NCI-H69 (cell line): ENCODE measurements at places on chromosomes 2 and 18.
A peak's percentile ranks its signal among the peaks of the same experiment; 100 is the strongest.

DNA sequence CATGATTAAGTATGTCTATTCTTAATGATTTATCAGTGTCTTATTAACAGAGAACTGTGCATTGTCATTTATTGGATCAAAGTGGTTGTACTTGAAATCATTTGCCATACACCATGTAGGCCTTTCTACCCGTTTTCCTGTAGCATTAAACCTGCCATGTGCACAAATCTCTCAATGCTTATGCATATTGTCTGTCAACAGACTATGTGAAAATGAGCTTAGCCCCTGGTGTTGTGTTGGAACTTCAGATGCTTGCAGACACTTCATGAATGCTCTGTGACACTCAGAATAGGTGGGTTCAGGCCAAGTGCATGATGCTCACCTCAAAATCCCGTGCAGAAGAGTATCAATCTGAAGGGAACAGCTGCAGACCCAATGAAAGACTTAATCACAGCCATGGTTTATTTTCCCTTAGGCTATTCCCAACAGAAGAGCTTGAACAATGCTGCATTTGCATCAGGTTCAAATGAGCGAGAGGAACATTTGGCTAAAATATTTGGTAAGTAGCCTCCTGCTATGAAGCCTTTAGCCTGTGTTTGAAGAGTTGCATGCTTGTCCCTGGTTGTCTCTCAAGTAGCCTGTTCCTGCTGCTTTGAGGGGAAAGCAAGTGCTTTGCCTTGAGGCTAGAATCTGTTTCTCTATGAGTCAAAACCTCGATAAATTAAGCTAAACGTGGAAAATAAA lies 6.1 kb downstream of the C2orf92 start:
- peak; percentile 96 for DNase-seq

DNA sequence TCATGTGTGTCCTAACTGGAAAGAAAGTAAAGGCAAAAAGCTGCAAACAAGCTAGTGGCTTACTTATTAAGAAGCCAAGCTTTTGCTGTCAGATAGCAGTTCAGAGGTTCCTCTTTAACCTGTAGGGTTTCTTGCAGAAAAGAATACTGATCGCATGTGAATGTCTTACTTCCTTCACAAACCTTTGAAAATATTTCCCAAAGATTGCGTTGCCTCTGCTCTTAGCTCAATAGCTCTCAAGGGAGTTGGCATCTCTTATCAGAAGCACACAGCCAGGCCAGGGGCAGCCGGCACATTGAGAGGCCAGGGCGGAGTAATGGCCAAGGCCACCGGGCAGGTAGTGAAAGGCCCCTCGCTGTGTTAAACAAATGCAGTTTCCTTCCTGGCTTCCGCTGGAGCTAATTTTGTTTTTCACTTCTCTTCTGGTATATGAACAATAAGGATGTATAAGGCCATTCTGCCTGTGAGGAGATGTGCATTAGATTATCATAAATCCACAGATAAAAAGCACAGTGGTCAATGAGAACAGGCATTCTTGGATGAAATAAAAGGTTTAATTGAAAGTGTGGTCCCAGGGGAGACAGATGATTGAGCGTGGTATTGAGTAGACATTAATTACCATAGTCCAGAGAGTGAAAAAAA lies 542.4 kb upstream of the NRP2 start:
- peak; percentile 80 for DNase-seq

- DNase-seq = peak; percentile 20
Measured at GRCh38 chr2:96089356-96090195, 26.8 kb downstream of the ADRA2B start.

DNA sequence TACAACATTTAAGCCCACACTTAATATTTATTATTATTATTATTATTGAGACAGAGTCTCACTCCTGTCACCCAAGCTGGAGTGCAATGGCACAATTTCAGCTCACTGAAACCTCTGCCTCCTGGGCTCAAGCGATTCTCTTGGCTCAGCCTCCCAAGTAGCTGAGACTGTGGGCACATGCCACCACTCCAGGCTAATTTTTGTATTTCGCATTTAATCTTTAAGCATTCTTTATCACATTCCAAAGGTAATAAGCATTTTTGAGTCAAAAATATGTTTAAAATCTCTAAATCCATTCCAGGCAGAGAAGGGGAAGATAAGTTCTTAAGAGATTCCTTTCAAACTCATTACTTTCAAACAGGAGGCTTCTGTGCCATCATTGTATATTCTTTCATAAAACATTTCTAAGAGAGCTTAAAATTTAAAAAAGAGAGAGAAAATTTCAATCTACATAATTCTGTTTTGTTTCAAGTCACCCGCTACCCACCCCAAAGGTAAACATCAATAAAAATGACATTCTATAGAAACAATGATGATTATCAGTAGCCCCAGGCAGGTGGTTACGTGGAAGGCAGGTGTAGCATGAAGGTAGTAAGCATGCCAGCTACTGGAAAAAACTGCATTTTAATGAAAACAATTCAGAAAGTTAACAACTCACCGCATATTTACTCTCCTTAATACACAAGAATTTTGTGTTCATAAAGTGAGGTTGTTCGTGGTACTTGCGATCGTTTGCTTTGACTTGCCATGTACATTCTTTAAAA lies 84.4 kb upstream of the NARS1 start:
- peak; percentile 89 for DNase-seq

DNA sequence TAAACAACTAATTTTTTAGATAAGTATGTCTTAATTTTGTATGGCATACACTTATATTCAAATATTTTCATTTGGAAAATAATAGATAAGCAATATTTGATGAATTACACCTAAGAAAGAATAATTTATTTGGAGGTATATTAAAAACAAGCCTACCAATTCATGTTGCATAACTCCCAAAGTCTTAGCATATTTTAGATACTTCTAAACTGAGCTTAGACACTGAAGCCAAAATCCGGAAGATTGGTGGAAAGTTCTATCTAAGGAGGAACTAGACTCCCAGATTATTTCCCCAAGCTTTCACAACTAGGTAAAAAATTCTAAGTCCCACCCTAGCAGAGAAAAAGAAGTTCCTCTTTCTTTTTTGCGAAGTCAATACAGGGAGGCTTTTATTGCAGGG lies 221.0 kb upstream of the MMADHC start:
- DNase-seq = no peak

DNA sequence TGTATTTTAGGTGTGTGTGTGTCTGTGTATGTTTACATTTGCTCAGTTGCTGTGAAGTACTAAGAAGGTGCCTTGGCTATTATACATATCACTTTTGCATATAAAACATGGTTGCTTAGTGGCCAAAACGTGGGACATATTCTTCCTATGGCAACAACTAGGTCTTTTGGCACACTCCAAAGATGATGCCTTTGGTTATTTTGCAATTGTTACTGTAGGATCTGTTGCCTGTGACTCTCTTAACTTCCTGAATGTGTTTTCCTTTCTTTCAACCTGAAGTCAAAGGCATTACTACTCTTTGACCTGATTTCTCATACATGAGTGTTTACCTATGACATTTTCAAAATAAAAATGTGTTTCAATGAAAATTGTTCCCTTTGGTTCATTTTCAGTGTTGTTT lies 160.5 kb downstream of the UBE2E3 start:
- DNase-seq = peak; percentile 23

- no peak for DNase-seq
Measured at GRCh38 chr18:56851774-56852173, 200.6 kb downstream of the WDR7 start.

GRCh38 chr2:104378853-104379374 lies 475.0 kb upstream of the POU3F3 start:
- DNase-seq = peak; percentile 54

DNA sequence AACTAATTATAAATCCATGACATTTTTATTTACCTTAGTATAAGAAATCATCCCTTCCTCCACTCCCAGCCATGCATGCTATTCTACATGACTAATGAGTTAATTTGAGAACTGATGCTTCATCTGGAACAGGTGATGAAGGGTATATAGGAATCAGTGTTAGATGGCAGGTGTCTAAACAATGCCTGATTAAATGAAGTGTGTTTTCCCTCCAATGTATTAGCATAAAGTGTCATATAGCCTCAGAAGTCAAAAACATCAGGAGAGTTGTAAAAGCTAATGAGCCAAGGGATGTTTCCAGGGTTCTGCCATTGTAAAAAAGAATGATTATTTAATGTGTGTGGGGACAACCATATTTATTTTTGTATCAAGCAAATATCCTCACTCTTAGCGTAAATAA lies 913.8 kb downstream of the DCC start:
- DNase-seq = peak; percentile 96

GRCh38 chr2:143819190-143819735 lies 690.0 kb downstream of the ARHGAP15 start:
- no peak for DNase-seq

- no peak for DNase-seq
Measured at GRCh38 chr2:155692106-155692505, 640.4 kb downstream of the NR4A2 start.

DNA sequence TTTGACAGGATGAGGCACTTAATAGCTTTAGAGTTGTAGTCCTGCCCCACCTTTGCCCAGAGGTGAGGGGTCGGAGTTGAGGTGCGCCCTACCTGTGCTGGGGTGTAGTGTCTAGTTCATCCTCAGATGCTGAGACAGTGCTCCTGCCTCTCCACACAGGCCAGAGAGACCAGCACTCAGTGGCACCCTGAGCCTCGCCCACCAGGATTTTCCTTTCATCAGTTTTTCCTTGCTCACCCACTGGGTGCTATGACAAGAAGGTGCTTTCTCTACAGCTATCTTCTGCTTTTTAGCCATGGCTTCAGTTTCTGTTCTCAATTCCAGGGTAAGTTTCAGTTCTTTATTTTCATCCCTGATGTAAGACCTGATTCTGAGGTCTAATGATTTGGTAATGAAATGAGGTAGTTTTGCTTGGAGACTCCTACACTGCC lies 16.8 kb upstream of the TMEM131 start:
- DNase-seq = no peak

- peak; percentile 5 for DNase-seq
Measured at GRCh38 chr2:39368846-39369245, 68.2 kb downstream of the MAP4K3 start.

DNA sequence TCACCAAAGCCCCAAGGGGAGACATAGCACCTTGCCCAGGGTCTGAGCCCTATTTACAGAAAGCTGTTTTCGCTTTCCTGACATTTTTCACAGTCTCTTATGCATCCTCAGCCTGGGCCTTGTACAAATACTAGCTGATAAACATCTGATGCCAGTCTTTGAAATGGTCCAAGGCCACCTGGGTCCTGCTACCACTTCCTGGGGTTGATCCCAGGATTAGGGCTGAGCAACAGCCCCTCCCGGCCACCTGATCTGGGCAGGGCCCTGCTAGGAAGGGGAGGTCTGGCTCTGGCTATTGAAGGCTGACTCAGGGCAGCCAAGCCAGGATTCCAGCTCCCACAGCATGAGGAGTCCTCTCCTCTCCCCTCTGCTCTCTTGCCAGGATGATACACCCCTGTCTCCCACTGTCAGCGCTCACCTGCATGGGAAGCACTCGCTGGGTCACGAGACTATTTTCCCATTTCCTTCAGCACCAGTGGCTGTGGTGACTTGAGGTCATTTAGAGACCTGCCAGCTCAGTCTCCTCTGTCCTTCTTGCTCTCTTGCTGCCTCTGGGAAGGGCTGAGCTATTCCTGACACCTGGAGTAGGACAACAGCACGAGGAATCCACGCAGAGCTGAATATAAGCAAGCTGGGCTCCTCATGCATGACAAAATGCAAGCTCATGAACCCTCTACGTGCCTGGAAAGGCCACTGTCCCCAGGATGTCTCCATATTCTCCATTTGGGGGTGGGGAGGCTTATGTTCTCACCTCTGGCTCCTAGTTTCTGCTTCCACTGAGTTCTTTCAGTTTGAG lies 53.0 kb upstream of the LGALSL start:
- no peak for DNase-seq

DNA sequence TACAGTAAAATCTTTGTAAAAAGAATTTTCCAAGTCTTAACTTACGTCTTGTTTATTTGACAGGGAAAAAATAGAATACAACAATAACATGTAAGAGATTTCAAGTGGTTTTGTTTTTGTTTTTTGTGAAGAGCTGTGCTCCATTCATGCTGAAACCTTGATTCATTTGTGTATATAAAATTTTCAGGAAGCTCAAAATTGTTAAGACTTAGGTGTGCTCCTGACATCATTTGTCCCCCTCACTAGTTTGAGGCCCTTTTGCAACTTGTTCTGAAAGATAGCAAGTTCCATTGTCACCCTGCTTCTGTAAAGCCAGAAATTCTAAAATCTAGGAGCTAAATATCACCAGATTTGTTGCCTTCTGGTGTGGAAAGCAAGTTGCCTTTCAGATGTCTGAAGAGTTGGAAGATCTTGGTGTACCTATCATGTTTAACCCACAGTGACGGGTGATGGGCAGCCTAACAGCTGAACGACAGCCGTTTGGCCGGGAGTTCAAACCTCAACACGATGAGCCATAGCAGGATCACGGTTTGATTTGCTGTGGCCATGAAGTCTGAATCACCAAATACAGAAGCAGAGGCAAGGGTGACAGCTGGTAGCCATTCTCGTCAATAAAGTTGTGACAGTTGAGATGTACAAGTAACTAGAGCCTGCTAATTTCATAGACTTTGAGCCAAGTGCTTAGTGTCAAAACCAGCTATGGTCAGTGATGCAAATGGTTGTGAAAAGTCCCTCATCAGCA lies 205.5 kb upstream of the SP5 start:
- no peak for DNase-seq

DNA sequence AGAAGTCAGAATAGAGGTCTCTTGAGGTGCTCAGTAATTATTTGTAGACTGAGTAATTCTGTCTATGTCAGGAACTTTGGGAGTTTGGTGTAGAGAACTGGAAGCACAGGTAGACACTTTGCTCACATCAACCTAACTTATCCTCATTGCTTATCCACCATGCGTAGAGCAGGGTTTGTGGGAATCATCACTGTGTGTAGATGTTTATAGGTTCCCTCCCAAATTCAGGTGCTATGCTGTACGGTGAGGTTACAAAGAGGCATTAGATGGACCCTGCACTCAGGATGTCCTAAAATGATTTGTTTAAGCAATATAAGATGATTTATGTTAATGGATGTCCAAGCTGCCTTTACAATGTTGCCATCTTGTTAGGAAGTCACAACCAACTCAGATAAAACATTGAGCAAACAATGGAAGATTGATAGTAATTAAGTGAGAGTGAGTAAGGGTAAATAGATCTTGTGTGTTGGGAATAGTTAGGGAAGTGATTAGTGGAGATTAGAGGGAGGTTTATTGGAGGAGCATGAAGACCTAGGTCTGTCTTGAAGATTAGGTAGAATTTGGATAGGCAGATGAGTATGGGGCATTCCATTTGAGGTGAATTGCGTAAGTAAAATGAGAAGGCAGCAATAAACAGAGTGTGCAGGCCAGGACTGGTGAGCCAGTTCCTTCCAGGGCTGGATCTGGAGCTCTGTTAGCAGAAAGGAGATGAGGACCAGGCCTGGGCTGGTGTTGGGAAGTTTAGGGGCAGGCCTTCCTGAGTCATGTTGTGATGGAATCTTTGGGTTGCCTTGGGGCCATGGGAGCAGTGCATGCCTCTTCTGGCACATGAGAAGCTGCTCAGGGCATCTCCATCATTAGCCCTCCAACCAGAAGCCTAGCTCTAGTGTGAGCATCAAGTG lies 12.1 kb downstream of the EPAS1 start:
- no peak for DNase-seq
